ENCODE measurements at places on chromosomes 11 and 22.

DNA sequence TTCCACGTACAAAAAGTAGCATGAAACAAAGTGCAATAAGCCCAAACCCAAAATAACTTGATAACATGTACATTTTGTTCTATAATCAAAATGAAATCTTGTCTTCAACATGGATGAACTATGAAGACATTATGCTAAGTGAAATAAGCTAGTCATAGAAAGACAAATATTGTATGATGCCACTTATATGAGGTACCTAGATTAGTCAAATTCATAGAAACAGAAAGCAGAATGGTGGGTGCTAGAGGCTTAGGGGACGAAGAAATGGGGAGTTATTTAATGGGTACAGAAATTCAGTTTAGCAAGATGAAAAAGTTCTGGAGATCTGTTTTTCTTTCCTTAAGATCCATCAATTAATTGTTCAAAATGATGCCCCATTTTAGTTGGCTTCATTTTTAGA, 7.5 kb downstream of the PGM2L1 start:
- DNase-seq, result no peak

- DNase-seq, result no peak
Observed at GRCh38 chr22:37503183-37503683, 16.0 kb downstream of the CARD10 start.

- no peak for DNase-seq
Observed at GRCh38 chr11:7516475-7516874, 2.7 kb downstream of the PPFIBP2 start.

DNA sequence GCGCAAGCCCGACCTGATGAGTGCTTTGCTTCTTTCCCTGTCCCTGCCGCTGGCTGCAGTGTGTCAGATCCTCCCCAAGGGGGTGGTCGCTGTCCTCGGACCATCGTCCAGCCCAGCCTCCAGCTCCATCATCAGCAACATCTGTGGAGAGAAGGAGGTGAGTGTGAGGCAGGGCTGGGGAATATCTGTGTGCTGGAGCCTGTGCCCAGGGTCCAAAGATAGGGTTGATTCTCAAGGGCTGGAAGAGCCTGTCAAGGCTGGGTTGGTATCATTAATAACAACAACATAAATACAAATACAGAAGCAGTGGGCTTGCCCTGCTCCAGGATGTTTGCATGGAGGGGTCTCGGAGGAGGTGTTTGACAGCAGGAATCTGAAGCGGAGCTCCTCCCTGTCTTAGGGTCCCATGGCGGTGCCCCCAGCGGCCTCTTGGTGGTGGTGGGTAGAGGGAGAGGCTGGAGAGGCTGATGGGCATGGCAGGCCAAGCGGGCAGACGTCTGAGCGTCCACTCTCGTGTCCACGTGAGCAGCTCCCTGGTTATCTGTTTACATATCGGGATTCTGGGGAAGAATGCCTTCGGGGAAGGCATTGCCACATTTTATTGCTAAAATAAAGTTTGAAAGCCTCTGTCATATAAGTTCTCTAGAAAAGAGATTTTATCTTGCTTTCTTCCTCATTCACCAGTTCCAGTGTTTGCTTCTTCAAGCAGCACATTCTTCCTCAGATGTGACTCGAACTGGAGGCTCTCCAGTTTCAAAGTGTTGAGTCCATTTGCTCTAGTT, 208.4 kb upstream of the TBCEL start:
- DNase-seq, result no peak

DNA sequence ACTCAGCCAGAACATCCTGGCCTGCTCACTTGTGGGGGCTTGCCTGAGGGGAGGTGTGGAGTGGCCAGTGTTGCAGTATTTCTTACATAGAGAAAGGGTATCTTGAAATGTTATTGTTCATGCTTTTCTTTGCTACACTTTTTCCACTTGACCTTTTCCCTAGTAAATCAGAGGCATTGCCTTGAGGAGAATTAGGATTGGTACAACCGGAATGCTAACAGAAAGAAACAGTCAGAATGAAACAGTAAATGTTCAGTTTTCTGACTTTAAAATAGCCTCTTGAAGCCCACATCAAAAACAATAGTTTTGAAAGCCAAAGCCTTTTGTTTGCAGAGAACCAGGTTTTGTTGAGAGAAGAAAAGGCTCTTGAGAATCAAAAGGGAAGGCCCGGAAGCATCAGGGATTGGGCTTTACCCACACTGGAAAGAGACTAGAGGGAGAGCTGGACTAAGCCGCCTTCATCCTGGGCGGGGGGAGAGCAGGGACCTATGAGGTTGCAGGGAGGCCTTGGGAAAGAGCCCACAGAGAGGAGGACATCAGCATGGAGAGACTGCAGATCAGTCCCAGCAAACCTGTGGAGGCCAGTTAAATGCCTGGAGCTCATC, 12.4 kb downstream of the ADM start:
- DNase-seq, result peak; percentile 72

DNA sequence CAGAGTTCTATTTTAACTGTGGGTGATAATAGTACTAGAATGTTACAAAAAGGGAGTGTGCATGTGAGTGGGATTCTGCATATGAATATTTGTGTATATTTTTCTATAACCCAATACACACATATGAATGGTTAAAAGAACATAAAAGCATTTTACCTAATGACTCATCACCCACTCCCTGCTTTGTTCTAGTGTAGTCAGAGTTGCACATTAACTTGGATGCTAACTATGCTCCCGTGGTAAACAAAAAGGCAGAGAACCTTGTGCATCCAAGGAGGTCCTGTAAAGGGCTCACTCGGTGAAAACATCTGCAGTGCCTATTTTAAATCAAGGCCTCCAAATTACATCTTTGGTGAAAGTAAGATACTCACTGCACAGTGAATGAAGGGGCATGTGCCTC, 1289.4 kb downstream of the LRRC4C start:
- DNase-seq, result no peak
